ENCODE measurements at places on chromosomes 7 and 10.

DNA sequence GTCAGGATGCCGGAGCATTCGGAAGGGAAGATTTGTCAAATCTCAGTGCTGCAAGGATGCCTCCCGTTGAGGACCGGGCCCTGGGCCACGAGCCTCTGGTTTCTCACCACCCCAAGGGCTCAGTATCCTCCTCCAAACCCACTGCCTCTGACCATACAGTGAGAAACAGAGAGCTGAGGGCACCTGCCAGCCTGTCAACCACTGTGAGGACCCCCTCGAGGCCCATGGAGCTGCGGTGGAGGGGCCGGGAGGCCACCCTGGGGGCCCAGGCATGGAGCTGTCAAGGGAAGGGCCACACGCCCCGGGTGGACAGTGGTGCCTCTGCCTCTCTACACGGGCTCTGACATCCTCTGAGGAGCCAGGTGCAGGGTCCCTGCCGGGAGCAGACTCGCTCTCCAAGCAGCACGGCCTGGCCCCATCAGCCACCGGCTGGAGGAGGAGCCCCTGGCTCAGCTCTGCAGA lies 248.0 kb upstream of the TCERG1L start:
- no peak for DNase-seq

DNA sequence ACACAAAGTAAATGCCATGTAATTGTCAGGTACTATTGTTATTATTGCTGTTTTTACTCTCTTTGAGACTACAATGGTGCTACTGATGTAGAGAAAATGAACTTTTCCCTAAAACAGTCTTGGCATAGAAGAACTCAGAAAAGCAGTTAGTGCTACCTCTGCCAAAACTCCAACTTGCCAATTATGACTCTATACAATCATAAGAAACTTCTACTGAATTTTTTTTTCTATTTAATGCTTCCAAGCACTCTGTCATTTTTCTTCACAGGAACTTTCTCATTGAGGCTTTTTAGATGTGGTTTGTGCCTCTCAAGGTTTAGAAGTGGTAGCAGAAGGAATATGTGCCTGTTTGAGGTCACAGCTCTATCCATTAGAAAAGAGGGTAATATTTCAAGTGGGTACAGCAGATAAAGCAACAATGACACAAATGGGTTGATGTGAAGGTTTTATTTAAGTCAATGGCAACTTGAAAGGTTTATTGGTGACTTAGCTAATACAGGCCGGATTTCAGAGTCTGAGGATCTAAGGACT lies 64.0 kb upstream of the FERD3L start:
- no peak for DNase-seq

GRCh38 chr10:110893559-110894179 lies 21.9 kb downstream of the PDCD4 start:
- DNase-seq, result peak; percentile 64

DNA sequence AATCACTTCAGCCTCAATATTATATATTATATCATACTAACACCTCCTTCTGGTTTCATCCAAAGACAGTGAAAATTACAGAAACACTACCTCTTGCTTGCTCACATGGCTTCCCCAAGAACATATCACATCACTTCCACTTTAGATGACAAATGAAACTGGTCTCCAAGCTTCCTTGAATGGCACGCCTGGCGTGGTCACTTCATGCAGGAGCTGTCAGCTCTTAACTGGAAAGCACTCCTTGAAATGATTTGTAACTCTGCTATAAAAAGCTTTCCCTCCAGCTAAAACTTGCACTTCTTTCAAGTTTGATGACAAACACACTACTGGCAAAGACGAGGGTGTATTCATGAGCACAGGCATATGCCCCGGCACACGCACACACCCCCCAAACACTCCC lies 84.1 kb upstream of the INHBA start:
- DNase-seq, result no peak

GRCh38 chr10:125984865-125985495 lies 88.6 kb downstream of the FANK1 start:
- DNase-seq, result no peak

GRCh38 chr7:143992670-143993069 lies 7.5 kb upstream of the OR6B1 start:
- no peak for DNase-seq

GRCh38 chr7:114972567-114972966 lies 50.7 kb downstream of the MDFIC start:
- DNase-seq, result no peak

DNA sequence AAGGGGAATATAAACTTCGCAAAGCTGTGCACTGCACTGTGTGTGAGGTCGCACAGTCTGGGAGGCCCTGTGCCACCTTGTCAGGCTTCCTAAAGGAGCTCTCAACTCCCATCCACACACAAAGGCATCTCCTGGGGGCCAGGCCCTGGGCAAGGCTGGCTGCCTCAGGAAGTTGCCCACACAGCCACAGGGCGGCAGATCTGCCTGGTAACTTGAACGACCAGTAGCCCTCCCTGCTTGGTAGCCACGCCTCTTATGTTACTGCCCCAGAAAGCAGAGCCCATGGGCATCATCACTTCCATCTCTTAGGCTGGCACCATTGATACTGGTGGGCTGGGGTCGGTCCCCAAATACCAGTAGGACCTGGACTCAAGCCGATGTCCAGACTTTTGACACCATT lies 82.8 kb downstream of the HECW1 start:
- no peak for DNase-seq

- DNase-seq, result no peak
These were observed 96.5 kb upstream of the PIP4K2A start for GRCh38 chr10:22810643-22811465.

DNA sequence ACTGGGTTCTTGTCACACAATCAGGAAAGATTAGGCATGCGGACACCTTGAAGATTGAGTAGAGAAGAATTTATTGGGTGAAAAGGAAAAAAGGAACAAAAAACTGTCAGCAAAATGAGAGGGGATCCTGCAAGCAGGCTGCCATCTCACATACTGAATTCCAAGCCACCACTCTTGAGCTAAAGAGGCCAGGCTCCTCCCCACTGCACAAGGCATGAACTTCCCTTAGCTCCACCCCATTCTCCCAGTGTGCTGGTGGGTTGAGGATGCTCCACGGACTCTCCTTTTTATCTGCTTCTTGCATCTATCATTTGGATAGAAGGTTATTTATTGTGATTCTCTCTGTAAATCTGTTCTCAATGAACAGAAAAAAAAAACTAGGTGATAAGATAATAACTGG lies 79.6 kb downstream of the ANKRD7 start:
- DNase-seq, result no peak

- no peak for DNase-seq
These were observed 71.8 kb downstream of the AASS start for GRCh38 chr7:122072272-122072671.

GRCh38 chr7:103702982-103703381 lies 257.0 kb upstream of the SLC26A5 start:
- no peak for DNase-seq

GRCh38 chr10:111650088-111650487 lies 533.5 kb downstream of the GPAM start:
- no peak for DNase-seq

DNA sequence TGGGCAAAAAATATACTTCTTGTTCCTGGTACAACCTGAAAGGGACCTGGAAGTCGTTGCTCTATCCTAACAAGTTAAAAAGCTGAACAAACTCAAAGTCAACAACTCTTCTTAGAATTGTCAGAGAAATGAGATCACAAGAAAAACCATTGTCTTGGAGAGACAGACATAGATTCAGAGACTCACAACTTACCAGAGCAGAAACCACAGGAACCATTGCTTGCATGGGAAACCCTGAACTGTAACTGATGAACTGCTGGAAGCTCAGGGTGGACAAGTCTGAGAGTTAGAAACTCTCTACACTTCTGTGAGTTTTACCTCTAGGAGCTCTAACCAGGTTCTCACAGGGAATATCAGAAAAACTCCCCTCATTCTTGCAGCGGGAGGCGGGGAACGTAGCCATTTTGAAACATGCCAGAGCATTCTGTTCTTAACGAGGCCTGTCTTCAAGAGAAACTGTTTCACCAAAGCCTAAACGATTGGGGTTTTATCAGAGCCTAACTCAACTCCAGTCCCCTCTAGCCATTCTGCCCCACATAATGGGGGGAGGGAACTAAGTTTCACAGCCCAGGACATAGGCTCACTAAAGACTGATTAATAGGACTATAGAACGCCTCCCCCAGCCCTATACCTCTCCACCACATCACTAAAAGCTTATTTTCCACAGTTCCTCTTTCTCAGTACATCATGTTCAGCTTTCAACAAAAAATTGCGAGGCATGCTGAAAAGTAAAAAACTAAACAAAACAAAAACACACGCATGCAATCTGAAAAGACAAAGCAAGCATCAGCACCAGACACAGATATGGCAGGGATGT lies 12.0 kb upstream of the GSDME start:
- DNase-seq, result no peak

GRCh38 chr10:33712825-33713224 lies 378.4 kb upstream of the NRP1 start:
- no peak for DNase-seq

DNA sequence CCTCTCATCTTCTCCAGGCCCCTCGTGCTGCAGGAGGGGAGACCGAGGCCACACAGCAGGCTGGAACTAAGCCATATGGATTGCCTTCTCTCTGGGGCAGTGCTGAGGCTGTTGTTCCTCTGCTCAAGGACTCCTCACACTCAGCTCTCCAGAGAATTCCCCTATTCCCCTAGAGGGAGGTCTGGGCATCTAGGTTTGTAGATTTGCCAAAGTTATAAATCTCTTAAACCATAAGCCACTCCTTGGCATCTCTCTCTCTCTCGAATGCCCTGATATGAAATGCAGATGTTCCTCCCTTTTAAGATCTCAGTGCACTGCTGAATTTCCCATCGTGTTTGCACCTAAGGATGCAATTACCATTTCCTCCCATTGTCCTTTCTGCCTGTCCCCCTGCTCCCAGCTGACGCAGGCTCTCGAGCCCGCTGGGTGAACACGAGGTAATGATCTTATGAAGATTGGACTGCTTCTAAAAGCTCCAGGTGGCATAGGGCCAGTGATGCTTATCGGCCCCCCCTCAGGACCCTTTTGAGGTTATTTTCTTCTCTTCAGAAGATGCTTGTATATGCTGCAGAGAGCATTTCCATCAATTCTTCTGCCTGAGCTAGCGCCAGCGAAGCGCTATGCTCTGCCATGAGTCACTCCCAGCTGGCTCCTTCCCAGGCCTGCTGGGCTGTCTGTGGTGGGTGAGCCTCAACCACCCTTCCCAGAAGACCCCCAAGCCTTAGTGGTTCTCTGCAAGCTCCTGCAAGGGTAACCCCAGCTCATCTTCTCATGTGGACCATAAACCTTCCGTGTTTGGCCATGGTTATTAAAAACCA lies 41.6 kb upstream of the AQP1 start:
- peak; percentile 25 for DNase-seq

GRCh38 chr7:55481155-55481554 lies 91.1 kb downstream of the VOPP1 start:
- no peak for DNase-seq

- no peak for DNase-seq
These were observed 170.5 kb upstream of the EEPD1 start for GRCh38 chr7:35982600-35982999.
